HepG2 (cell line): ENCODE measurements at places on chromosomes 16 and 17. TPM values are rescaled to one million over a fixed set of nuclear protein-coding genes. Genes with fewer than 3 reads are reported as not detected.

The PAGR1 gene
- 9.8 and 9.9 TPM in 2 replicates for polyA plus RNA-seq

The TBC1D3D gene
- polyA plus RNA-seq = 1.3 and 3.2 TPM in 2 replicates

The CARD14 gene
- polyA plus RNA-seq = 0.03 TPM in 1 of 2 replicates, not detected in the other

The ZNF500 gene
- polyA plus RNA-seq = 6.1 and 7.4 TPM in 2 replicates

DNA sequence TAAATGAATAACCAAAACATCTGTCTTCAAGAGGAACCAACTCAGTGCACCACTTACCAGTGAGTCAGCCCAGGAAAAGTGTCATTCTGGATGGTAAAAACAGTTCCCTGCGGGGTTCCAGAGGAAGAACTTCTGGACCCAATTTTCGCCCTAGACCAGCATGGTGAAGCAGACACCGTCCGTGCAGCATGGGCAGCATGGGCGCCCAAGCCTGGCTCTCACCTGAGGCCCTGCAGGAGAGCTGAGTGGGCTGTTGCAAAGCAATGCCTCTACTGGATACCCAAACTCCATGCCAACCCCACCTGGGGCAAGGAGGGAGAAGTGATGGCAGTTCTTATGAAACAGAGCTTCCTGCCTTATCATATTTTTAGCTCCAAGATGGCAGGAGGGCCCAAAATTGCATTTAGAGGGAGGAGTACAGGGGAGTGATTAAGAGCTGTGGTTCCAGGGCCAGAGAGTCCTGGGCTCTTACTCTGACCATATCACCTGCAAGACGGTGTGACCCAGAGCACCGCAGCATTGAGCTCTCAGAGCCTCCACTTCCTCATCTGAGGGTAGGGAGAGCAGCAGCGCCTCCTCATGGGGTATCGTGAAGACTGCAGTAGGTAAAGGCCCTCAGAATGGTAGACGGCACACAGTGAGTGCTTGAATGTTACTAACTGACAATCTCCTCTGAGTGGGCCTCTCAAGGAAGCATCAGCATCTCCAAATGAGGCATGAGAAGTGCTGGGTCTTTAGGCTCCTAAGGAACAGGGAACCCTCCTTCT is 16.6 kb upstream of the INPP5K start:
- no peak for DNase-seq

DNA sequence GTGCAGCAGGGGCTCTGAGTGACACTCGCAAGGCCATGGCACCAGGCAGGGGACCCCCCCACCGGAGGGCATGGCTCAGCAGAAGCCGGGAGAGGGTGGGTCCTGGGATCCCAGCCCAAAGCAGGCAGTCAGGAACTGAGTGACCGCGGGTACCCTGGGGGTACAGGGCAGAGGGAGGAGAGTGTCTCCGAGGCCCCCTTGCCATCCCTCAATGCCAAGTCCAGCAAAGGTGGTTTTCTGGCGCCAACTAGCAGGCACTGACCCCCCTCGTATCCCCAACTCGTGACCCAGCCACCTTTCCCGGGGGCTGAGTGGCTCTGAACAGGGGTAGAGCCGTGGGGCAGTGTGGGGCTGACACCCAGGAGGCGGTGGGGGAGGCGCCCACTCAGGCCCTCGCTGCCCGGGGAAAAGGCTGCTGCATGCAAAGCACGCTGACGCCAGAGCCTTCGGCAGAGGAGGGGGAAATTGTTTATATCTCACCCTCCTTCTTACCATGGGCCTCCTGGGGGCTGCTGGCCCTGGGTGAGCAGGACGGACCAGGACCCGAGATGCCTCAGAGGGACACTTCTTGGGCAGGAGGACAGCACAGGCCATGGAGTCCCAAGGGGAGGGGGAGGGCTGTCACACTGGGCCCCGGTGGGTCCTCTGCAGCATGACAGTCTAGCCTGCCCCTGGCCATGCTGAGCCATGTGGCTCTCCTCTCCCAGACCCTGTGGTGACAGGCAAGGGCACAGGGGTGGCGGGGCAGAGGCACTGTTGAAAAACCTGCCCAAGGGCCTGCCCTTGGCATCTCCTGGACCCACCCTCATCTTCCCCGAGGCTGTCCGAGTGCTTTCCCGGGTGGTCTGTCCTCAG is 14.6 kb upstream of the ENPP7 start:
- DNase-seq = no peak

DNA sequence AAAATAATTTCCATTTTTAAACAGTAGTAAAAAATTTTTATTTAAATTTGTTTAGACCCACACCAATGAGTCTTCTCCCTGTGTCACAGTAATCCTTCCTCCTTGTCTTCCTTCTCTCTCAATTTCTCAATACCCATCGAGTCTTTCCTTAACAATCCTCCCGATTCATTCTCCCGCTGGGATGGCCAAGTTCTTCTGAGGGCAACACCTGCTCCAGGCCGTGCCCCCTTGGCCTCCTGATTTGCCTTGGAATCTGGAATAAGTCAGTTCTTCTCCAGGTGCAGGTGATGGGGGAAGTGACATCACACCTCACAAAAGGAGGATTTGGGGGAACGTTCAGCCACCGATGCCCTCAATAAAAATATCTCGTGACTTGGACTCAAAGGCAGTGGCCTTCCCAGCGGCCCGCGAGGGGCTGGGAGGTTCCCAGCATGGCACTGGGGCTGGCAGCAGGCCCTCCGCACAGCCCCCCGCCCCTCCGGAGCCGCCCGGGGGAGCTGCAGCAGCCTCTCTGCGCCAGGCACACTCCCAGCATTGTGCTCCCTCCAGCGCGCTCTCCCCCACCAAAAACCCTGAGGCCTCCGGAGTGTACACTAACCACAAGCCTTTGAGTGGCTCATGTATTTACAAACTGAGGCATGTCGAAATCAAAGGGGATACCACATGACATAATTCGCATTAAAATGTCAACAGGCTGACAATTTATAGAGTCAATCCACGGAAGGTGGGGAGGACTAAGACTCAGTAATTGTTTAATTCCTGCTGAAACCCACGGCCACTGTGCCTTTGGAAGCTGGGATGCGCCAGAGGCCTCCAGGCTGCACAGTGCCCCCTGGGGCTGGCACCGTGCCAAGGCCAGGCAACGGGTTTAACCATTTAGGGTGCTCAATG is 120.5 kb downstream of the ZFHX3 start:
- peak; percentile 95 for DNase-seq

DNA sequence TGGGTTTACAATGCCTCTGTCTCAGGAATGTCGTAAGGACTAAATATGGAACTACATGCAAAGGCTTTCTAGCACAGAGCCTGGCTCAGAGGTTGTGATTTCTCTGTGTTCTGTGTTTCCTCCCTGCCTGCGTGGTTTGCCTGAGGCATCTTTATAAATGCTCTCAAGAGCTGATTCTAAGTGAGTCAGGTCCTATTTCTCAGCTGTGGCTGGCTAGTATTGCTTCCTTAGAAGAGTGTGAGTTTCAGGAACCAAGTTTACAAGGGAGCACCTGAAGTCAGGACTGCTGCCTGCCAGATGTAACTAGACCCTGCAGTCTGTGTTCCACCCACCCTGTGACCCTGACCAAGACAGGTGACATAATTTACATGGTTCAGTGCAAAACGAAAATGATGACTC is 8.0 kb upstream of the CCL1 start:
- no peak for DNase-seq

GRCh38 chr17:75828076-75828400 is 16.2 kb downstream of the UNC13D start:
- no peak for DNase-seq

DNA sequence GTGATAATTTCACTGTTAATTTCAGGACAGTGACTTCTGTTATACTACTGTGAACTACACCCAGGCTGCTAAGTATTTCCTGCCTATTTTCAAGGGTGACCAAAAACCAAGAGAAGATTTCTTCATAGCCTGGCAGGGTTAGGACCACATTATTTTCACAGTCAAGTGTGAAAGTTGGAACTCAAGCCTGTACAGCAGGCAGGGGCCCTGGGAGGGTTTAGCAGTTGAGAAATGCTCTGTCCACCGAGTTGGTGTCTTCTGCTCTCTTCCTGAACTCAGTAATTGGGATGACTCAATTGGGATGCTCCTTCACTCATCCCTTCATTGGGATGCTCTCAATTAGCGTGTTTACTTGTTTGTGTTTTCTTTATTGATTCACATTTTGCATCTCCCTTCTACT is 347.3 kb upstream of the CDH11 start:
- DNase-seq = no peak

- DNase-seq = no peak
These were observed 17.0 kb downstream of the CLUH start for GRCh38 chr17:2694381-2695242.

DNA sequence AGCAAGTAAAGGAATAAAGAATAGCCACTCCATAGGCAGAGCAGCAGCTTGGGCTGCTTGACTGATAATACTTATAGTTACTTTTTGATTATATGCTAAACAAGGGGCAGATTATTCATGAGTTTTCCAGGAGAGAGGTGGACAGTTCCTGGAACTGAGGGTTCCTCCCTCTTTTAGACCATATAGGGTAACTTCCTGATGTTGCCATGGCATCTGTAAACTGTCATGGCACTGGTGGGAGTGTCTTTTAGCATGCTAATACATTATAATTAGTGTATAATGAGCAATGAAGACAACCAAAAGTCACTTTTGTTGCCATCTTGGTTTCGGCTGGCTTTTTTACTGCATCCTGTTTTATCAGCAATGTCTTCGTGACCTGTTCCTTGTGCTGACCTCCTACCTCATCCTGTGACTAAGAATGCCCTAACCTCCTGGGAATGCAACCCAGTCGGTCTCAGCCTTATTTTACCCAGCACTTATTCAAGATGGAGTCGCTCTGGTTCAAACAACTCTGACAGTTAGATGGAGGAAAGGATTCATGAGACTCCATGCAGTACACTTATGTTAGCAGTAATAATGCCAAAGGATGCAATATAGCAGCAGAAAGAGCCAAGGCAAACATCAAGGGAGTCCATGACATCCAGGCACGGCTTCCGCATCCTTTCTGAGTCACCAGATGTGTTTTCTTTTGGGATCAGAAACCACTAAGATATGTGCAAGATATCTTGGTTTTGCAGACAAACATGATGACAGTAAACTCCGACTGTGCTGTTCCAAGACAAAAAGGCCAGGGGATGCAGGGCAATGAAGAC is 55.8 kb upstream of the B4GALNT2 start:
- DNase-seq = no peak

DNA sequence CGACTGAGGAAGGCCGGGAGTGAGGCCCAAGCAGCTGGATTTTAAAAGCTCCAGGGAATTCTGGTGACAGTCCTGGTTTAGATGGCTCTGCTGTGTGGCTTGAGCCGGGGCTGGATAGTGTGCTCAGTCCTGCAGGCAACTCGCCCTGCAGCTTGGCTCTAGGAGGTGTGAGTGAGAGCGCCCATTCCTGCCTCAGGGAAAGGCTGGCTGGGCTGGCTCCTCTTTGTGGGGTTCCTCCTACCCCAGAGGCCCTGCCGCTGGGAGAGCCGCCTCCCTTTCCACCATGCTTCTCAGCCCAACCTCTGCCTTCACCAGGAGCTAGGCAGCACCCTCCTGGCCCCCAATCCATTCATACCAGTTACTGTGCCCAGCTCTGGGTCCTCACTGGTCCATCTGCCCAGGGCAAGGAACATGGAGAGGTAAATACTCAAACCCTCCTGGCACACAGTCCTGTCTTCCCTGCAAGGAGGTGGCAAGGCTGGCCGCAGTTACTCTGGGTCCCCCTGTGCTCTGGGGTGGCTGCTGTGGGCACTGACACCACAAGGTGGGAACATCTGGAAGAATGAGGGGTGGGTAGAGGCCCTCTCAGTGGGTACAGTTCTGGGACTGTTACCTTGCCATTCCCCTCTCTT is 47.1 kb downstream of the VAC14 start:
- no peak for DNase-seq

DNA sequence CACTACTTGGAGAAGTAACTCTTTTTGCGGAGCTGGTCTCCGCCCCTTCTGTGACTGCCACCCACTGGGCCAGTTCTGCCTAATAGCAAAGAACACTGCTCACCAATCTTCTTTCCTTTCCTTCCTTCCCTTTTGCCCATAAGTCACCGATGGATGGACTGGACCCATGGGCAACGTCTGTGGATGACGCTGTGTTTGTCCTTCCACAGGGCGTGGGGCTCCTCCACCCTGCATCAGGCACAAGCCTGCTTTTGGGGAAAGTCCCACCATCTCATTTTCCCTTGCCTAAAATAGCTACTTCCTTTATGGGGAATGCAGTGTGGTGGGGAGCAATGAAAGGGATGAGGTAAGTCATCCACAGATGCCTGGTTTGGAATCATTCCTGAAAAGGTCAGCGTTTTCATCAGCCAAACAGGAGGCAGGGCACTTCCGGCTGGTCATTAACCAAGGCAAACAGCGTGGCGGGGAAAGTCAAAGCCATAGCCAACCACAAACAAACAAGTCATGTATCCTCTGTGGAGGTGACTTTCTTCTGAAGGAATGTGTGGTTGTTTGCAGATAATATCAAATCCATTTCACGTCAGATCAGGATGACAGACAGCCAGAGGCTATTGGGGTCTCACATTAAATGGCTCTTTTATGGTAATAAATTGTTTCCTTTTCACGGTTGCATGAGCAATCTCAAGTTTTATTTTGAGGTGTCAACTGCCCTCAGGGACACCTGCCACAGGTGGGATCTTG is 30.7 kb upstream of the MED9 start:
- peak; percentile 98 for DNase-seq

DNA sequence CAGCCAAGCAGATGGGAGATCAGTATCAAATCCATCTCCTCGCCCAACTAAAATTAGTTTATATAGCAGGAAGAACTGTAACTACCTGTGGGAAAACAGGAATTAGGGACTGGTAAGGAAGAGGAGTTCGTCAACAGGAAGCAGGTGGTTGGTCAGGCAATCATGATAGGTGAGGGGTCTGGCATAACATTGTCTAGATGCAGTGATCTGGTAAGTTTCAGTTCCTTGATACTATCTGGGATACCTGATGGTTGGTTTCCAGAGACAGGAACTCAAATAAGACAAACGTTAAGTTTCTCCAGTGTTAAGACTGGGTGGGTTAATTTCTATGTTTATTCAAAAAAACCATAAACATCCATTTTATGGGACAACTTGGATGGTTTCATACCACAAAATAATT is 53.8 kb downstream of the CEP112 start:
- DNase-seq = no peak

- no peak for DNase-seq
These were observed 3.6 kb upstream of the UBE2I start for GRCh38 chr16:1305823-1306222.
